ENCODE measurements at places on chromosomes 5 and 9.

DNA sequence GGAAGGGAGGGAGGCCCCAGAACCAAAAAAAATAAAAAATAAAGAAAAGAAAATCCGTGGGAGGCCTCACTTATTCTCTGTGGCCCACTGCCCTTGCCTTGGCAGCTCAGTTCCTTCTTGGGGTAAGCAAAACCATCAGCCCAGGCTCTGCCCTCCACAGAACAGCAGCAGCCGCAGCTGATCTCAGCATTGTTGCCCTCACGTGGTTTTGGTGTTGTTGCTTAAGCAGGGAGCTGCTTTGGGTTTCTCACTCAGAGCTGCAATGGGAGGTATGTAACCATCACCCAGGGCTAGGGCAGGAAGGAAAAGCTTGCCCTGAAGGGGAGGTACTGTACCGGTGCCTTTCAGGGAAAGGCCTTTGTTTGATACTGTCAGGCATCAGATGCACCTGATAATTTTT lies 374.7 kb upstream of the WWC1 start:
- DNase-seq, result no peak

GRCh38 chr5:81310402-81311063 lies 9.1 kb downstream of the ZCCHC9 start:
- no peak for DNase-seq

- peak; percentile 67 for DNase-seq
These were observed 297.0 kb downstream of the ARHGEF28 start for GRCh38 chr5:73922875-73923557.

GRCh38 chr5:129687941-129688340 lies 60.0 kb upstream of the MINAR2 start:
- no peak for DNase-seq

All from NCI-H526 (cell line).